ENCODE measurements at places on chromosomes 1 and 21. TPM values are rescaled to one million over a fixed set of nuclear protein-coding genes. Genes with fewer than 3 reads are reported as not detected.

DNA sequence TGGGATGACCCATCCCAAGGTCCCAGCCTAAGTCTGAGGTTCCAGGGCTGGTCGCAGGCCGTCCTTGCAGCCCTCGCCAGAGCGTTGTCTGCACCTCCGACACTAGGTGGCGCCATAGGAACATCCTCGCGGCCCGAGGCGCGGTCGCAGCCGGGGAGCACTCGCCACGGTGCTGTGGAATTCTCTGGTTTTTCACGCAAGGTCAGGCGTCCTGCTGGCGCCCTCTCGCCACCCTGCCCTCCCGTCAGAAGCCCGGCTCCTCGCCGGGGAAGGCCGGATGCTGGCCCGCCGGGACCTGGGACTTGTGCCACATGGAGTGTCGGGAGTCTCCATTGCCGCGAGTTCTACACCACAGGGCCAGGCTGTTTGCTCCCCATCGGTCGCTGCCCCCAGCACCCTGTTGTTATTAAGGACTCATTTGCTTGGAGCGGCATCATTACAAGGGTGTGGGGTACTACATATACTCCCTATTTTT is 196.8 kb upstream of the LMO4 start:
- H3K4me3 ChIP-seq = peak overlapping the region; percentile 6
- peaks cover 50% of the 10 kb centered on the region for H3K4me1 ChIP-seq
- no peaks in the 10 kb centered on the region for H3K27me3 ChIP-seq
- H3K27ac ChIP-seq = no peak overlapping the region
- peak; percentile 91 for DNase-seq

DNA sequence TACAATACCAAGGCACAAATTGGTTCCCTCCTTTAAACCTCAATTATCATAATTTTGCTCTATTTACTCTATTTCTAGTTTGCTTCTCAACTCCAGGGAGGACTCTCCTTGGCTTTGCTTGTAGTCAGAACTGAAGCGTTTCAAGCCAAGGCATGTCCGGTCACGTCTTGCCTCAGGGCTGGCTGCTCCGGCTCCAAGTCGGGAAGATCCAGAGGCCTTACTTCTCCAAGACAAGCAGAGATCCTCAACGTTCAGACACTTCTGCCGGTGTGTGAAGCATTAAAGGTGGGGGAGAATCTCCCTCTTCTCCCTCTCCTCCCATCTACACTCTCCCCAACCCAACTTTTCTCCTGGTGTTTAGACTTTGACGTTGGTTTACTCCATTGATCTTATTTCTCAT is 7.2 kb upstream of the HHAT start:
- no peaks in the 10 kb centered on the region for H3K4me1 ChIP-seq
- H3K36me3 ChIP-seq = no peaks in the 10 kb centered on the region
- no peak for DNase-seq
- H3K27me3 ChIP-seq = peaks cover 2% of the 10 kb centered on the region
- H3K4me3 ChIP-seq = no peak overlapping the region

DNA sequence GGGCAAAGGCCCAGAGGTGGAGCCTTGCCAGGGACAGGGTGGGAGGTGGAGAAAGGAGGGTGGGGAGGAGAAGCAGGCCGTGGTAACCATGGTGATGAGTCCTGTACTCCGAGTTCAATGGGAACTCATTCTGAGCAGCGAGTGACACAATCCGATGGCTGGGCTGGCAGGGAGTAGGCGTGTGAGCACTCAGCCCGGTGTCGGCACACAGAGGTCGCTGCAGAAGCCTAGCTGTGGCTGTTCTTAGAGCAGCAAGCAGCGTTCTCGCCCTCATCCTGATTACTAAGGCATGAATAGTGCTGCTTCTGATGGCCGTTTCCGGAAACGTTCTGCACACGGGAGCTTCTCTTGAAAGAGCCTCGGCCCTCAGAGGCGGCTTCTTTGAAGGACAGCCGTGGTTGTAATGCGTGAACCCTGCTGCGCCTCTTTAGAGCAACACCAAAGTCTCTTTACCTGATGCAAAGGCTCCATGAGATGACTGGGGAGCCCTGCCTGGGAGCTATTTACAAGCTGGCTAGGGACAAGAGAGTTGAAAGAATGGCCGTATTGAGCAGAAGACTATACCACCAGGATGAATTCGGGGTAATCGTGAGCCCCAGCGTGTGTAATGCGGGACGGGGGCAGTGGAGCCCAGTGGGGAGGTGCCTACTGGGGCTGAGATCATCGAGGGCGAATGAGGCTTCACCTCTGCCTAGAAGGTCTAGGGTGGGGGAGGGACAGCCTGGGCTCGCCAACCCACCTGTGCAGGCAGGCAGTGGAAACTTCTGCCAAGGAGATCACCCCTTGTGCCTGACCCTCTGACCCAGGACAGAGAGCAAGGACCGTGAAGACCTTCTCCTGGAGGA is 72.8 kb upstream of the PAX7 start:
- H3K4me1 ChIP-seq = no peaks in the 10 kb centered on the region
- H3K27me3 ChIP-seq = peaks cover 44% of the 10 kb centered on the region
- no peak overlapping the region for H3K4me3 ChIP-seq
- peak; percentile 5 for DNase-seq
- H3K27ac ChIP-seq = no peak overlapping the region

DNA sequence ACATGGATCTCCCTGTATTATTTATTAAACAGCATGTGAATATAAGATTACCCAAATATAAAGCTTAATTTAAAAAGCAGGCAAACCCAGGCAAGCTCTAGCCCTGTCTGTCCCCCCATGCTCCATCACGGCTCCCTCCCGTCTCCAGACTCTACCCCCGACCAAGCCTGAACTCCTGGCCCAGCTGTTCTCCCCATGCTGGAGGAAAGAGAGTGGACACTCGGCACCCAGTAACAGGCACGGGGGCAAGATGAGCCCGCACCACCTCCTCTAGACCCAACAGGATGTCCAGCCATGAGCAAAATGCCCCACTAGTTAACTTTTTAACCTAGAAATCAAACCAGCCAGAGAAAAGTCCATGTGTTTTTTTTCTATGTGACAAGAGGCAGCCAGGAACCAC is 19.3 kb downstream of the SLC19A1 start:
- peaks cover 11% of the 10 kb centered on the region for H3K4me1 ChIP-seq
- H3K36me3 ChIP-seq = peaks cover 21% of the 10 kb centered on the region
- no peaks in the 10 kb centered on the region for H3K27me3 ChIP-seq
- no peak for DNase-seq
- no peak overlapping the region for H3K27ac ChIP-seq

GRCh38 chr1:245503548-245503947 is 348.8 kb downstream of the KIF26B start:
- no peak for DNase-seq
- no peak overlapping the region for H3K27ac ChIP-seq
- H3K4me1 ChIP-seq = peaks cover 14% of the 10 kb centered on the region
- no peaks in the 10 kb centered on the region for H3K27me3 ChIP-seq

DNA sequence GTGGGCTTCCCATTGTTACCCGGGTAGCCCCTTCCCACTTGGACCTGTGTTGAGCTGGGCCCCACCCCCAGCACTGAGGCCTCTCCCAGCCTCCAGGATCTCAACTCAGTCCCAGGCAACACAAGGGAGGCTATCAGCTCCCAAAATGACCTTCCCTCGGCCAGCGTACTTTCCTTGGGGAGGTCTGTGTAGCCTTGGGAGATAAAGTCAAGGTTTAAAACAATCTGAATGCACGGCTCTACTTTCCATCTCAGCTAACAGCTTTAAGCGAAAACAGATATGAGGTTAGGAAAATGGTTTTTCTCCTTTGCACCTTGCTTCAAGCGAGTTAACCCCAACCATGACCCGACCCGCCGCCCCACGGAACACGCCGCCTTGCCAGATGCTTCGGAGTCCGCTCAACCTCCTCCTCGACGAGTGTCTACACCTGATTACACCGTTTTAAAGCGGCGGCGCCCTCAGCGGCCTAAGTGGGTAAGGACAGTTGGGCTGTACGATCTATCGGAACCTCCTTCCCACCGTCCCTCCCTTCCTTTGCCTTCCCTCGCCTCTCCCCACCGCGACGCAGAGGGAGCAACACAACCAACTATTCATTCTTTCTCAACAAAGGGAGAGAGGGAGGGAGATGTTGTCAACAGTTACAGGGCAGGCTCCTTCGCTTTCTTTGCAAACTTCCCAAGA is 1.1 kb downstream of the BCAR3 start:
- H3K36me3 ChIP-seq = no peaks in the 10 kb centered on the region
- DNase-seq = peak; percentile 78
- peak overlapping the region; percentile 80 for H3K4me3 ChIP-seq

DNA sequence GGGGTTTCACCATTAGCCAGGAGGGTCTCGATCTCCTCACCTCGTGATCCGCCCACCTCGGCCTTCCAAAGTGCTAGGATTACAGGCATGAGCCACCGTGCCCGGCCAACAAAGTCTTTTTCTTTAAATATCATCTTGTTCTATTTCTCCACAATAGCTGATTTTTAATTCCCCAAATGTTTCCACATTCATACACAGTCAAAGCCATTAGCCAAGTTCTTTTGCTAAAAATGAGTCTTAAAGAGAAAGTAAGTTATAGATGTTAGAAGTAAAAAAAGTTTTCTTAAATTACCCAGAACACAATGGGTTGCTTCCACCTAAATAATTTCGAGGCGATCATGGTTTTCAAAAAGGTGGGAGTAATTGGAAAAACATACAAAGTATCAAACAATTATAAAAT is 30.6 kb downstream of the C2CD2 start:
- H3K4me3 ChIP-seq = no peak overlapping the region
- H3K27me3 ChIP-seq = no peaks in the 10 kb centered on the region
- peaks cover 21% of the 10 kb centered on the region for H3K4me1 ChIP-seq
- H3K36me3 ChIP-seq = peaks cover under 1% of the 10 kb centered on the region

- H3K27ac ChIP-seq = no peak overlapping the region
- no peak overlapping the region for H3K4me3 ChIP-seq
- no peaks in the 10 kb centered on the region for H3K27me3 ChIP-seq
- peaks cover 5% of the 10 kb centered on the region for H3K4me1 ChIP-seq
- no peak for DNase-seq
- H3K36me3 ChIP-seq = peaks cover 10% of the 10 kb centered on the region
These were observed 22.4 kb upstream of the SMPDL3B start for GRCh38 chr1:27912429-27912828.

- no peak for DNase-seq
- H3K27ac ChIP-seq = no peak overlapping the region
- H3K36me3 ChIP-seq = peaks cover 20% of the 10 kb centered on the region
- H3K4me3 ChIP-seq = no peak overlapping the region
- no peaks in the 10 kb centered on the region for H3K27me3 ChIP-seq
- H3K4me1 ChIP-seq = peaks cover 16% of the 10 kb centered on the region
These were observed 5.6 kb downstream of the LYPLAL1 start for GRCh38 chr1:219179293-219179692.

DNA sequence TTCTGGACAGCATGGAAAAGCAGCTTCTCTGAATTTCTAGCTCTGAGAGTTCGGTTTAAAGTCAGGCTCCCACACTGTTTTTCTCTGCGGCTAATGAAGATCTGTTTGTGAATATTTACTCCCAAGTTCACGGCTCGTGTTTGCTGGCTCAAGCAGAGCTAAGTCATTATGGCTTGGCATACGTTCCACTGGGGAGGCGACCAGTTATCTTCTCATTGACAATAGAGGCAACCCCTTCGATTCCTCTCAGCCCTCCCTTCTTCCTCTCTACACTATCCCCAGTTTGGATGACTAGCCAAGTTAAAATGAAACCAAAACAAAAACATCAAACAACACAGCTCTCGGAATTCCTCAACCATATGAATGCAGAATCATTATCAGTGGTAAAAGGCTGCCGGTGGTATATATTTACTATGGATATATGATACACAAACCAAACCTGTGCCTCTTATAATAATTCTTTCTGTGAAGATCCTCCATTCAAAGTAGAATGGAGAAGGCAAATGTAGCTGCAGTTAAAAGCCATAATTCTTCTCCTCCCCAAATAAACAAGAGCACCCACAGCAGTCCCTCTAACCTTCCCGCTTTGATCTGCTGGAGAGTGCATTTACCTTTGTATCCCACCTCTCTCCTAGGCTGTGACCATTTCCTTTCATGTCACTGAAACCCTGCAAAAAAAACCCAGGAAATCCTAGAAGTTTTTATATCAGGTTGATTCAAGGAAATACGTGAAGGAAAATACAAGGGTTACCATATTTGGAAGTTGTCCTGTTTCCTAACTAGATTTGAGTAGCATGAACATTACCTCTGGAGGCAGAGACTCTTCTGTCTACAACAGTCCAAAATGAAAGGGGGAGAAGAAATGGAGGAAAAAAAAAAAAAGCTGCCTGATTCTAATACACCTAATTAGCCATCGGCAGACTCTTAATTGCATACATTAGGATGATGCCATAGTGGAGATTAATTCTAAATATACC is 108.3 kb upstream of the USH2A start:
- H3K36me3 ChIP-seq = no peaks in the 10 kb centered on the region
- peak; percentile 84 for DNase-seq
- no peak overlapping the region for H3K27ac ChIP-seq
- H3K27me3 ChIP-seq = no peaks in the 10 kb centered on the region

DNA sequence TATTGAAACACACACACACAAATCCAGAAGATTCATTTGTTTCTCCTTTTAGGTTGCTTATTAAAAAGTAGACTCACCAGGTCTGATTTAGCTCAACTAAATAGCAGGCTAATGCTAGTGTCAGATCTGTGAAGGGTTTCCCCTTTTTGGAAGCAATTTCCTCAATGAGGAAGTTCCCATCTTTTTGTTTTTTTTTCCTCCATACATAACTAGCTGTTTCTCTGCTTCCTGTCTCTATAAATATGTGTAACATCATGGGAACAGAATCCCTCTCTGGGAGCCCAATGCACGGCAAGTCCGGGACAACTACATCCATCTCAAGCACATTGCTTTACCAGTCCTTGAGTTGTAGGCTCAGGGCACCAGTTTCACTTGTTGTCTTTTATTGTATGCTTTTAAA is 1421.1 kb downstream of the PLA2G4A start:
- no peak for DNase-seq
- no peaks in the 10 kb centered on the region for H3K27me3 ChIP-seq
- H3K4me3 ChIP-seq = no peak overlapping the region

- no peak for DNase-seq
- H3K27me3 ChIP-seq = no peaks in the 10 kb centered on the region
- H3K36me3 ChIP-seq = no peaks in the 10 kb centered on the region
- peaks cover 31% of the 10 kb centered on the region for H3K4me1 ChIP-seq
These were observed 5.3 kb downstream of the TIE1 start for GRCh38 chr1:43305926-43306687.

GRCh38 chr1:3785045-3785444 is 11.3 kb downstream of the LRRC47 start:
- no peaks in the 10 kb centered on the region for H3K27me3 ChIP-seq
- peaks cover 38% of the 10 kb centered on the region for H3K36me3 ChIP-seq
- no peak overlapping the region for H3K4me3 ChIP-seq
- H3K4me1 ChIP-seq = no peaks in the 10 kb centered on the region
- no peak for DNase-seq
- no peak overlapping the region for H3K27ac ChIP-seq

- no peaks in the 10 kb centered on the region for H3K27me3 ChIP-seq
- H3K36me3 ChIP-seq = no peaks in the 10 kb centered on the region
- no peak for DNase-seq
- no peak overlapping the region for H3K4me3 ChIP-seq
- H3K27ac ChIP-seq = no peak overlapping the region
- H3K4me1 ChIP-seq = no peaks in the 10 kb centered on the region
These were observed 812.3 kb downstream of the PLA2G4A start for GRCh38 chr1:187641015-187641414.

Gene BATF3
- 2.4 TPM for total RNA-seq

Gene SLAMF7
- total RNA-seq = 8.6 TPM

Gene SIKE1
- 44.3 TPM for total RNA-seq

Gene PPIAL4G
- 0.20 TPM for total RNA-seq

Gene AP4B1
- 24.2 TPM for total RNA-seq

Gene TIAM1
- total RNA-seq = 15.3 TPM
